ENCODE measurements at places on chromosomes 2 and 18.

DNA sequence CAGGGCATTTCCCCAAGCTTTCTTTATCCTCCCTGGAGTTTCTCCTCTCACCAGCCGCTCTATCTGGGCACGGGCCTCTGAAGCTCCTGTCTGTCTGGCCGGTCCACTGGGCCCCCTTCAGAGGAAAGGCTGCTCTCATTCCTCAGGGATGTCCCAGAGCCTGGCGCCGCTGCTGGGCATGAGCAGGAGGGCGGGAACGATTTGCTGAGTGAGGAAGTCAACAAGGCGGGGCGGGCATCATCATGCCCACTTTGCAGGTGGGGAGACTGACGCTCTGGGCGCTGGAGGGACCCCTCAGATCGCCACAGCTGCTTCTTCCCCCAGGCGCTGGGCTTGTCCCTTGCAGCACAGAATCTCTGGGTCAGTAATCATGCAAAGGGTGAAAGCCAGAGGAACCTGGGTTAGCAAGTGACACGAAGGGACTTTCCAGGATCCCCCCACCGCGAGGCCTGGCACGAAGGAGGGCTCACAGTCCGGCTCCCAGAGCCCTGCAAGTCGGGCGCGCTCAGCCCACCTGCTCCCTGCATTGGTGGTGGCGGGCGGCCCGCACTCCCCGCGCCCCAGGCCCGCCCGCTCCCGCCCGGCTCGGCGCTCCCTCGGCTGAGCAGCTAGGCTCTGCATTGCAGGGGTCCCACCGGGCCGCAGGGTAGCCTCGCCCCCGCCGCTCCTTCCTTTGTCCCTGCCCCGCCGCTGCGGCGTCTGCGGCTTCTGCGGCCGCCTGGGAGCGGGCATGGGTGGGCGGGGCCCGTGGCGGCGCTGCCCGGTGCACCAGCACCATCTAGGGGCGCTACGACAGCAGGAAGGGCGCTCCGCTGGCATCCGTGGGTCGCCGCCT lies 157.8 kb downstream of the CYRIA start:
- peak; percentile 9 for DNase-seq

DNA sequence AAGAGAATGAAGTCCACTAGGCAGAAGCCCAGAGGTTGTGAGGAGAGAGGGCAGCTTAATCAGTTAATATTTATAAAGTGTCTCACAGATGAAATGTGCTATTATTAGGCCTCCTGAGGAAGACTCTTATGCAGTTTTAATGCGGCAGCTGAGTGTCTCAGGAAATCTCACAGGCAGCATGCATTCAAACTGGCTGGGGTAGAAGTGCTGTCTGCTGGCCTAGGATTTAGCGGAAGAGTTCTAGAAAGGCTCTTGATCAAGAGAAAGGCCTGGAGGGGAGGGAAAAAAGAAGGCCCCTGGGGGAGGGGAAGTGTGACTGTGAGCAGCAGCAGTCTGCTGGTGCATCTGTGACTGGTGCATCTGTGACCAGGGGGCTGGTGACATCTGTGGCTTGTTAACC lies 133.0 kb downstream of the FSHR start:
- DNase-seq: no peak

DNA sequence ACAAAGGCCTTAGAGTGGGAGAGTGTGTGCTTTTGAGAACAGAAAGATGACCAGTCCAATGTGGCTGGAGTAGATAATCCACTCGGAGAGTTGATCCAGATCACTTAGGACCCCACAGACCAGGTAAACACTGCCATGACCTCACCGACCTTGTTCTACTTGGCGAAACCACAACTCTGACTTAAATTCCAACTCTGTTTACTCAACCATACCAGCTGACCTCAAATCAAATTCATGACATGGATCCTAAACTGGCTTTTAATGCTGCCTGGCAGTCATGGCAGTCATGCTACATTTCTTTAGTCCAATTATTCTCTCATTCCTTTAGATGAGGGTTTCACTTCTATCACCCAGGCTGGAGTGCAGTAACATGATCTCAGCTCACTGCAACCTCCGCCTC lies 347.1 kb upstream of the FAM98A start:
- no peak for DNase-seq

DNA sequence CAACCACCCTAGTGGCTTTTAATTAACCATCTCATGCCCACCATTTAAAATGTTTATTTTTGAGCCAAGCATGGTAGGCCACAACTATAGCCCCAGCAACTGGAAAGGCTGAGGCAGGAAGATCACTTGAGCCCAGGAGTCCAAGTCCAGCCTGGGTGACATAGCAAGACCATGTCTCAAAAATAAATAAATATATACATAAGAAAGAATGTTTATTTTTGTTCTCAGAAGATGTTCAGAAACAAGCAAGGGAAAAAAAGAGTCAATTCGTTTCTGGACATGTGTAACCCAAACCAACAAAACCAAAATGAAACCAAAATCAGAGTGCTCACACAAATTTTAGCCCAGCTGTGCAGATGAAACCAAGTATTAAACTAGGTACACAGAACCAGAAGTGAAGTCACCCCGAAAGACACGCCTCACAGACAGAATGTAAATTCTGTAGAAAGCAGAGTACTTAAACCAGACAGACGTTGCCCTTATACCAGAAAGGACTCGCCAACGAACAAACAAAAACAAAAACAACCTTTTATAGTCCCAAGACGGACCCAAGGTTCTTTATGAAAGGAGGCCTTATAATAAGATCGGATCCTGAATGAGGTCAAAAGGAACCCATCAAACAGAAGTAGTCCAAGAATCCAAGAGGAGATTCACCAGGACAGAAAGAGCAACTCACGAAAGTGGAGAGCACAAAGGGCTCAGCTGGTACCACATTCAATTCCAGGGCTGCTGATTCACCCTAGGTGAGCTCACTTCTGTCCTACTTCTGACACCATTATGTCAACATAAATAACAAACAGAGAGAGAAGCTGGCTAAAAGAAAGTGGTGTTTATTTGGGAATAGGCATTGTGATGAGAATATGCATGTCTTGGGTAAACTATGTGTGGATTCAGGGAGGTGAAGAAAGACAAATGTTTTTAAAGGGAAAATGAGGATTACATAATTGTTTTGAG lies 31.8 kb upstream of the MTCL1 start:
- DNase-seq: no peak

DNA sequence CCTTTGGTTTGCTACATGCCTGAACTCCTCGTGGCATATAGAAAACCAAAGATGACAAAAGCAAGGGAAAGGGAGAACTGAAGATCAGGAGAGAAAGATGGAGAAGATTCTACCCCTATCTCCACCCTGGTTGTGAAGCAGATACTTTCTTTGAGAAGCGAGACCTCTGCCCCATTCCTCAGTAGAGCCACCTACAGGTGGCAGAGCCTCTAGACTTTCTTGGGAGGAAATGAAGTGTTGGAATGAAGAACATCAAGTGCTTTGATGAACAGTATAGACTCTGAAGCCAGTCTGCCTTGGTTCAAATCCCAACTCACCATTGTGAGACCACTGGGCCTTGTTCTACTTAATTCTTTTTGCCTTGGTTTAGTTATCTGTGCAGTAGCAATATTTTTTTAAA lies 348.8 kb upstream of the ETAA1 start:
- no peak for DNase-seq

- no peak for DNase-seq
These were observed 850.7 kb downstream of the NRXN1 start for GRCh38 chr2:50181212-50181611.

- DNase-seq: no peak
These were observed 86.5 kb downstream of the XDH start for GRCh38 chr2:31328026-31328425.

- DNase-seq: peak; percentile 43
These were observed at the start of gene KCNG2 for GRCh38 chr18:79797518-79798345. TSS of gene KCNG2 (plus strand) at chr18:79797938. CDS start at chr18:79863668, 65,730 bp downstream.

DNA sequence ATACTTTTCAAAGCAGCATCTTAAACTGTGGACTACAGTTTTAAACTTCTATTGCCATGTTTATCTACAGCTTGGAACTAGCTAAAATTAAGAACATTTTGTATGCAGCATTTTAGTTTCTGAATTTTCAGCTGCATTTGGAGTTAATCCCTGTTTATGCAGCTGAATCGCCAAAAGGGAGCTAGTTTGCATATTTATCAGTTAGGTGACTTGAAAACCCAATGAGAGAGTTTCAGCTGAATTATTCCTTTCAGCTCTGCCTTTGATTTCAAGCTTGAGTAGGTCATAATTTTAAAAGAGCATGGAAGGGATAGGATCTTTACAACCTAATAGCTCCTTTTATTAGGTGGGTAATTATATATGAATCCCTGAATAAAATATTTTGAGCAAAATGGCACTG lies 692.6 kb downstream of the MBD2 start:
- DNase-seq: no peak

DNA sequence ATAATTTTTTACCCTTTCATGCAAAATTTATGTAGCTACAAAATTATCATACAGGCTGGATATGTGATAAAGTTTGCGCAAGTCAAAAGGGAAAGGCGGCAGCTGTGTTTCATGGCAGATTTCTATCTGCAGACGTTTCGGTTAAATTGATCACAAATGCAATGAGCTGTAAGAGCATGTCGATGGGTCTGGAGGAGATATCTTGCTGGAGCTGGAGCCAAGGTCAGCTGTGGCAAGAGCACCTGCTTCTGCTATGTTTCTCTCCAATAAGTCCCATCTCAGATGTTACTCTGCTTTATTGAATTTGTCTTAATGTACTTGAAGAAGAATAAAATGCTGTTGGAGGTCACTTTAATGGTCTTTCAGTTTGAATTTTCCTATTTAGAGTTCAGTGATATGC lies 749.7 kb downstream of the CNTNAP5 start:
- no peak for DNase-seq

DNA sequence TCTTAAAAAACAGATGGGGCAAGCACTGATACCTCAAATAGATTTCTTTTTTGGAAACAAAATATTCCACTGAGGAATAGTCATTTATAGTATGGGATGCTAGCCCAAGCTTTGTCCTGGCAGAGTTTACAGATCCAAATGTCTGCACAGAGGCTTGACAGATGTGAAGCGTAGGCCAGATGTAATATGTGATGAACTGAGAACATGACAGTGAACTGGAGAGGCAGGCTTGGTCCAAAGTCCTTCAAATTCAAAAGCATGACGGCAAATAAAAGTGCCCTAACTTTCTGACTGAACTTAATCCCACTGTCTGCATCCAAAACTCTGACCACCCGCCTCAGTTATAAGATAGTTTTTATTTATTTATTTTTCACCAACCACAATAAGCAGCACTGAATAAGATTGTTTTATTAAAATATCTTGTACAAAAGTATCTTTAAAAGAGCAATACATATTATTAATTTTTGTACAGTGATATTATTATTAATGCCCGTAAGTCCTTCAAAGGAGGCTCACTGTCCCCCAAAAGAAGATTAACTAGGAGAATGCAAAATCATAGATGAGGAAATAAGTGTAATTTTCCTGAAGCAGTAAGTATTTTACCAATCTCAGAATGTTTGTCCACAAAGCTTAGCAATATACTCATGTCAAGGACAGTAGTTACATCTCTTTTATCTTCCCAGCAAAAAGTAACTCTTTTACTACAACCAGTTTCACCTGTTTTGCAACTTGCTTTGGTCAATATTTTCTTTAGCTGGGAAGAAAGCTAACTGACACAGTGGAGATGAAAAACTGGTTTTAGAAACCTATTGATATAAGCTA lies 10.7 kb upstream of the SPOPL start:
- no peak for DNase-seq

- DNase-seq: no peak
These were observed 212.6 kb downstream of the INSIG2 start for GRCh38 chr2:118300832-118301231.

DNA sequence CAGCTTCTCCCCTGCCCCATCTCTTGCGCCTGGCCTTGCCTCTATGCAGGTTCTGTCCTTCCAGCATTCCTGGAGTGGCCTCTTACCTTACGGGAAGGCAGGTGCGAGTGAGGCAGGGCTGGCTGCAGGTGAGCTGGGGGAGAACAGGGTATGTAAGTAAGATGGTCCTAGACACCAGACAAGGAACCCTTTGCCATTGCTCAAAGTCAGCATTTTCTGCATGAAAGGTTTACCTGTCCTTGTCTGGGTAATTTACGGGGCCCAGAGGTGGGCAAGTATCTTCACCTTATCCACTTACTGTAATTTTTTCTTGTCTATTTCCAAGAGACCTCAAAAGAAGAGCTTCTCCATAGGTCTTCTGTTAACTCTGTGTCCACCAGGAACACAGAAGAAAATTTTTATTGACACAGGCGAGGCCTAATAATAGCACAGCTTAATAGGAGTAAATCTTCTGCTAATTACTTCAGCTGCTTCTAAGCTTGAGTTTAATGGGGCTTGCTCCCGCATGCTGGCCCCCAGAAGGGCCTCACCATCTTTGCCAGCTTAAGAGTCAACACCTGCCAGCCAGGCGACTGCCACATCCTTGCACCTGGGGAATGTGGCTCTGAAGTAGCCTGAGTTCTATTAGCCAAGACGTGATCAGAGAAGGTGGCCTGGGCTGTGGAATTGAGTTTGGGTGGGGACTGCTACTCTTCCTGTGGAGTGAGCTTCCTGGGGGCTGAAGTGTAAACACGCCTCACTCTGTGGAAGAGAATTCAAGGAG lies 27.1 kb downstream of the PCARE start:
- no peak for DNase-seq

- DNase-seq: no peak
These were observed 83.5 kb upstream of the HAAO start for GRCh38 chr2:42875880-42876279.

GRCh38 chr18:77022556-77022955 lies 110.0 kb downstream of the MBP start:
- DNase-seq: no peak

DNA sequence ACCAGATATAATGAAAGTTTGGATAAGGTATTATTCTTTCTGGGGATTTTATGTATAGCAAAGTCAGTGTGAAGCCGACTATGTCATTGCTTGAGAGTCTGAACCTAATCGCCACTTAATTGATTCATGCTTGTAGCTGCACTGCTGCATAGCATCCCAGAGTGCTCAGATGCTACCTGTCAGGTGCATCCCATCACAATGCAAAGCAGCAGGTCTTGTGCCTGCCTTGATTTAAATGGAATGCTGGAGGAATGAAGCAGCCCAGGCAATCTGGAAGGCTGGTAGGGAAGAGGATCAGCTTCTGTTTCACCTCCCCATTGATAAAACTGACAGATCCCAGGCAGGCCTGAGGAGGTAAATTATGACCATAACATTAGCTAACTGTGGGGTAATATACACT lies 40.4 kb upstream of the ATIC start:
- no peak for DNase-seq

DNA sequence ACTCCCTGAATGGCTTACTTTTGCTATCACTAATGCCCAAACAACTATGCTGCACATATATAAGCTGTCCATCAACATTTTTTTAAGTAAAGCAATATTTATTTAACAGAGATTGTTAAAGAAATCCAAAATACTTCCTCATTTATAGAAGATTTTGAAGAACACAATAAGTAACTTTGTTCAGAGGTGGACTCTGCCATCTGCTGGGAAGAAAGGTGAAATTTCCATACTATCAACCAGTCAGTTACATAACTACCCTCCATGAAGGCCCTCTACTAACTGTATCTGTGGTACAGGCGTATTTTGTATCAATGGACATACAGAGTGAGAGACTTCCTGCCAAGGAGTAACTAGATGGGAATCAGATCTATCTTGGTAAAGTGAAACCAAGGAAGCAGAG lies 106.0 kb downstream of the DTNB start:
- peak; percentile 71 for DNase-seq

- no peak for DNase-seq
These were observed 12.3 kb downstream of the MERTK start for GRCh38 chr2:111910609-111911277.

GRCh38 chr2:168189835-168190569 lies 57.4 kb downstream of the STK39 start:
- DNase-seq: peak; percentile 69

- DNase-seq: no peak
These were observed 124.9 kb downstream of the DAW1 start for GRCh38 chr2:227996366-227996765.

- no peak for DNase-seq
These were observed 91.8 kb downstream of the HRH4 start for GRCh38 chr18:24552218-24552617.

GRCh38 chr18:12839057-12839525 lies 44.9 kb downstream of the PTPN2 start:
- no peak for DNase-seq

Data from fibroblast of pulmonary artery (primary cell).